ENCODE measurements at places on chromosomes 11 and 22. TPM values are rescaled to one million over a fixed set of nuclear protein-coding genes. Genes with fewer than 3 reads are reported as not detected.

The ROBO4 gene
- 2.5 TPM for total RNA-seq

The TSPAN18 gene
- 111 TPM for total RNA-seq

The GAL3ST1 gene
- not detected for total RNA-seq

The CSNK2A3 gene
- 2.0 TPM for total RNA-seq

The C22orf23 gene
- 3.3 TPM for total RNA-seq

The BTBD18 gene
- total RNA-seq = 1.6 TPM

The DEPDC7 gene
- 5.8 TPM for total RNA-seq

The PRG2 gene
- total RNA-seq = 1.1 TPM

The C11orf97 gene
- total RNA-seq = not detected

Measured in motor neuron (in vitro differentiated cells).